ENCODE measurements at places on chromosomes 12 and 14.
A peak's percentile ranks its signal among the peaks of the same experiment; 100 is the strongest.

- no peak for DNase-seq
These were observed 194.2 kb downstream of the NTF3 start for GRCh38 chr12:5626151-5626550.

GRCh38 chr14:73149753-73150152, 13.4 kb downstream of the PSEN1 start:
- no peak for DNase-seq

DNA sequence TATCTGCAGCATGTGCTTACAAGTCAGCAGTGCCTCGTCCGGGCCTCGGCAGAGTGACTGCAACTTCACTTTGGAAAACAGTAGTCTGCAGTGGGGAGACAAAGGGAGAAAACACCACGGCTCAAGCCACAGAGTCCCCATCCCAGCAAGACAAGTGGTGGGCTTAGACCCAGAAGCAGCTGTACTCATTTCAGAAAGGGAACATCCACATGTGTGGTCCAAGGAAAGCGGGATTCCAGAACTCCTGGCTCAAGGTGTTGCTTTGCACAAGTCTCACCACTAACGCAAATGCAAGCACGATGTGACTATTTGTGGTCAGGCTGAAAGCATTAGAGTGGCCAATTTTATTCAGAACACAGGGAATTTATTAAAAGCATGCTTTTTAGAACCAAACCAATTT, 198.3 kb downstream of the TTC7B start:
- no peak for DNase-seq

- DNase-seq = no peak
These were observed 179.1 kb upstream of the OTX2 start for GRCh38 chr14:56989359-56989758.

- DNase-seq = no peak
These were observed 53.8 kb downstream of the MIS18BP1 start for GRCh38 chr14:45199230-45199629.

DNA sequence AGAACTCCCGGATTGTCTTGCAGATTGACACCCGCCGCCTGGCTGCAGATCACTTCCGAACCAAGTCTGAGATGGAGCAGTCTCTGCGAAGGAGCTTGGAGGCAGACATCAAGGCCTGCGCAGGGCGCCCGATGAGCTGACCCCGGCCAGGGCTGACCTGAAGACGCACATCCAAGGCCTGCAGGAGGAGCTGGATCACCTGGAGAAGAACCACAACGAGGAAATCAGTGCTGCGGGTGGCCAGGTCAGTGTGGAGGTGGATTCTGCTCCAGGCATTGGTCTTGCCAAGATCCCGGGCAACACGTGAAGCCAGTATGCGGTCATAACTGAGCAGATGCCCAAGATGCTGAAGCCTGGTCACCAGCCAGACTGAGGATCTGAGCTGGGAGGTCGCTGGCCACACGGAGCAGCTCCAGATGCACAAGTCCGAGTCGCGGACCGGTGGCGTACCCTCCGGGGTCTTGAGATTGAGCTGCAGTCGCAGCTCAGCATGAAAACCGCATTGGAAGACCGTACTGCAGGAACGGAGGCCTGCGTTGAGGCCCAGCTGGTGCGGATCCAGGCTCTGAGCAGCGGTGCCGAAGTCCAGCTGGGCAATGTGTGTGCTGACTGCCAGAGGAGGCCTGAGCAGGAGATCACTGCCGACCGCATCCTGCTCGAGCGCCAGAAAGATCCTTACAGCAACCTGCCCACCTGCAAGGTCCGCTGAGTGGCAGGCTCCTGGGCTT, 12.4 kb upstream of the A2M start:
- DNase-seq = no peak

GRCh38 chr14:76706811-76707210, 54.5 kb upstream of the VASH1 start:
- no peak for DNase-seq

DNA sequence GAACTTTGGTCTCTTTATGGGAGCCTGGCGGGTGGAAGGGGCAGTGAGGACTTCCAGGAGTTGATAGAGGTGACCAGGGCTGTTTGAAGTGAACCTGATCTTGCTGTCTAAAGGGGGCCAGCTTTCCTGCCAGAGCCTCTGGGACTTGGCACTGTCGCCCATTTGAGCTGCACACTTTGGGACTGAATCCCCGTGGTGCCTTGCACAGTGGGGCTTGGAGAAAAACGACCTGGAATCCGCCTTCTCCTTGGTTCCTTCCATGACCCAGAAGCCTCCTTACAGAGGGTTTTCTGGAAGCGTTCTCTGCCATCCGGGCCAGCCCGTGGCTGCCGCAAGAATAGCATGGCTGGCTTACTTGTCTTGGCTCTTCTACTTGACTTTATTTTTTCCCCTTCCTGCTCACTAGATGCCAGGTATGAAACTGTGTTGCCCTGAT, 2.0 kb downstream of the RFLNA start:
- DNase-seq = no peak

DNA sequence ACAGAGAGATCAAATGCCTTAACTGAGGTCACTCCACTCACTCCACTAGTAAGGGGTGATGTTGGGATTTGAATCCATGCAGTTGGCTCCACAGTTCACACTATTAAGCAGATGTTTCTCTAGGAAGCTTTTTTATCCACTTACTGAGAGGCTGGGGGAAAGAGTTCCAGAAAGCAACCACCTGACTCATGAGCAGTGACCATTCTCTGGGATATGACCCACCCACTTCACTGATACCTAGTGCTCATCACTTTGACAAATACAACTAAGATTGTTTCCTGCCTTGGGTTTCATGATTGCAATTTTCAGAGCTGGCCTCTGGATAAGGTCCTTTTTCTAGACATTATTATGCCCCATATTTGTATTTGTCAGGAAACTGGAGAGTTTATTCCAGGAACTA, 152.1 kb upstream of the PLEKHG7 start:
- no peak for DNase-seq

- peak; percentile 78 for DNase-seq
These were observed 130.1 kb downstream of the SPTSSA start for GRCh38 chr14:34331728-34332623.

DNA sequence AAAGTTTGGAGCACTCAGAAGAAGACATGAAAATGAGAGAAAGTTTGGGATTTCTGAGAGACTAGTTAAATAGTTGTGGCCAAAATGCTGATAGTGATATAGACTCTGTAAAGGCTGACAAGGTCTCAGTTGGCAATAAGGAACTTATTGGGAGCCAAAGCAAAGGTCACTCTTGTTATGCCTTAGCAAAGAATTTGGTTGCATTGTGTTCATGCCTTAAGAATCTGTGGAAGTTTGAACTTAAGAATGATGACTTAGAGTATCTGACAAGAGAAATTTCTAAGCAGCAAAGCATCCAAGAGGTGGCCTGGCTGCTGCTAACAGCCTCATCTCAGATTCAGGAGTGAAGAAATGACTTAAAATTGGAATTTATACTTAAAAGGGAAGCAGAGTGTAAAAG, 113.8 kb downstream of the PIK3C2G start:
- DNase-seq = no peak

GRCh38 chr14:55832122-55832911, 252.3 kb downstream of the KTN1 start:
- no peak for DNase-seq

- DNase-seq = no peak
These were observed 88.9 kb upstream of the ARHGAP5 start for GRCh38 chr14:31988244-31988643.

All from activated T-cell treated with anti-CD3 and anti-CD28 coated beads, Interleukin-2, amount 50 U/mL, for 48 hours (primary cell).